ENCODE measurements at places on chromosomes 5 and 9. TPM values are rescaled to one million over a fixed set of nuclear protein-coding genes. Genes with fewer than 3 reads are reported as not detected.

GRCh38 chr9:41229408-41230401 is 40.6 kb upstream of the ZNG1F start:
- DNase-seq, result no peak

GRCh38 chr9:37036776-37037502 is 2.9 kb upstream of the PAX5 start:
- DNase-seq, result peak; percentile 56

- no peak for DNase-seq
These were observed 25.5 kb downstream of the PKD2L2 start for GRCh38 chr5:137914758-137915157.

- DNase-seq, result no peak
These were observed 42.9 kb downstream of the CDK5RAP2 start for GRCh38 chr9:120536949-120537640.

DNA sequence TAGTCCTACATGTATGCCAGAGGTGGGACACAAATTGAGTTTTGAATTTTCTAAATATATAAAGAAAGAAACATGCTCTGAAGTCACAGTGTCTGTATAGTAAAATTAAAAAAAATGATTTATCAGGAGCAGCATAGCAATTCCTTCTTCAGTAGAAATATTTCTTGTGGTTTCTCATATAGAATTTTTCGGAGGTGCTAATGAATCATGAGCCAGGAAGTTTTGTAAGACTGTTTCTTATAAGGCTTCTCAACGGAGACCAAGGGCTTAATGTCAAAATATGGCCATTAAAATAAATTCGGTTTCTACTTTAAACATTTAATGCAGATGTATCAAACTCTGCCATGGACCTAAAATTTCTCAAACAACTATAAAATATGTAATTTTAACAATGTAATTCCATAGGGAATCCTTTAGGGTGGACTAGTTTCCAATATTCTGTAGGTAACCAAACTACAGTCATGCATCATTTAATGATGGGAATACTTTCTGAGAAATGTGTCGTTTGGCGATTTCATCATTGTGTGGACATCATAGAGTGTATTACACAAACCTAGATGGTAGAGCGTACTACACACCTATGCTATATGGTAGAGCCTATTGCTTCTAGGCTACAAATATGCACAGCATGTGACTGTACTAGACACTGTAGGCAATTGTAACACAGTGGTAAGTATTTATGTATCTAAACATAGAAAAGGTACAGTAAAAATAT is 66.3 kb downstream of the ANKRD55 start:
- no peak for DNase-seq

DNA sequence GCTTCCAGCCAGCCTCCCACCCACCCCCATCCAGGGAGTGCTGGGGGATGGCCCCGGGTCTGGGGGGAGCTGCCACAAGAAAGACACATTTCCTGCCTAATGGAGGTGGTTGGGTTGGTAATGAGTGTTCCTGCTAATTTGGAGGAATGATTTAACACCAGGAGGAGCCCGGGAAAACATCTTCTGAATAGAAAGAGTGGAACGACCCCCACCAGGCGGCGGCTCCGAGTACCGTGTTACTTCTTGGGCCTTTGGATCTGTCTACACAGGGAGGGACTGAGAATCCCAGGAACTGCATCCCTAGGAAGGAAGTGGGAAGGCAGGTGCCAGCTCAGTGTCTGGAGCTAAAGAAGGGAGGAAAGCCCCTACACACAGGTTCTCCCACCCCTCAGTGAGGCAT is 64.6 kb downstream of the TSPAN17 start:
- no peak for DNase-seq

DNA sequence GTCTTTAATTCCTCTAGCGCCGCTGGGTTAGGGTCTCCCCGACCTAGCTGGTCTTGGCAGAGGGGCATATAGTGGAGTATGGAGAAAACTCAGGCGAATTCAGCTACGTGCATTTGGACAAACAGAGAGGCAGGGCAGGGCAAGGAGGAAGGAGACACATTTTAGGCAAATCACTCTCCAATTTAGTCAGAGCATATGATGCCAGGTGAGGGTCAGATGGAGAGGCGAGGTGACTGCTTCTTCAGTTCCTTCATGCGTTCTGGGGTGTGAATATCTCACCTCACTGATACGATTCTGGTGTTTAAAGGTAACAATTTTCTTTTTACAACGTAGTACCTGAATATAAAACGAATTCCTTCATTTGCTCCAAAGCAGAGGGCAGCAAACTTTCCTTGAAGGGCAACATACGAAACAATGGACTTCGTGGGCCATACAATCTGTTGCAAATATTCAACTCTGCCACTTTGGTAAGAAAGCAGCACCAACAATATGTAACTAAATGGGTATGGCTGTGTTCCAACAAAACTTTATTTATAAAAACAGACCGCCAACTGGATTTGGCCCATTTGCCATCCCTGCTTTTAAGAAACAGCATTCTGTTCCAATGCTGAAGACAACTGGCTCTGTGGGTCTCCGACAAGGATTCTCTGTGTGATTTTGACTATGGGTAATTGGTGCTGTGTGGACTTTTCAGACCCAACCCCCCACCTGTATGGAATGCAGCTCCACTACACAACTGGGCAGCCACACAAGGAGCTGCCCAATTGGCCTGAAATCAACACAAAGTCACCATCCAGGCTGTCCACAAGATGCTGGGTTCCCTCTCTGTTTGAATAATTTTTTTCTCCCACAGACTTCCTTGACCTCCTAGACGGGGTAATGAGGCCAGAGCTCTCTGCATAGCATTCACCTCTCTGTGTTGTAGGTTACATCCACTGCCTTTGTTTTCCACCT is 53.8 kb downstream of the RAPGEF1 start:
- DNase-seq, result no peak

The PCDHB12 gene
- total RNA-seq, result not detected

The ACTL7B gene
- total RNA-seq, result not detected

The LMX1B gene
- total RNA-seq, result not detected

The SPINK4 gene
- not detected for total RNA-seq

The ARHGEF28 gene
- 0.12 TPM for total RNA-seq

The FOXD4L3 gene
- not detected for total RNA-seq
